ENCODE measurements at places on chromosomes 2 and 18. TPM values are rescaled to one million over a fixed set of nuclear protein-coding genes. Genes with fewer than 3 reads are reported as not detected.

The TMEM247 gene
- polyA plus RNA-seq: not detected

The CHRNA1 gene
- polyA plus RNA-seq: 0.43 TPM

The VRK2 gene
- polyA plus RNA-seq: 21.8 TPM

The LDLRAD4 gene
- 8.1 TPM for polyA plus RNA-seq

The OTOF gene
- polyA plus RNA-seq: 1.7 TPM

The NETO1 gene
- not detected for polyA plus RNA-seq

The ATP6V1C2 gene
- polyA plus RNA-seq: 0.24 TPM

The ZFP36L2 gene
- polyA plus RNA-seq: 737 TPM

The RBFA gene
- 10.0 TPM for polyA plus RNA-seq

The NEURL3 gene
- polyA plus RNA-seq: not detected

The PCGF1 gene
- 17.2 TPM for polyA plus RNA-seq

The BCL2L11 gene
- 13.8 TPM for polyA plus RNA-seq

The TFCP2L1 gene
- polyA plus RNA-seq: 0.45 TPM

The TMEM182 gene
- 4.8 TPM for polyA plus RNA-seq

The STK39 gene
- 11.2 TPM for polyA plus RNA-seq

The NT5DC4 gene
- polyA plus RNA-seq: not detected

The CRYBA2 gene
- polyA plus RNA-seq: not detected

The GLI2 gene
- not detected for polyA plus RNA-seq

The SLC5A7 gene
- polyA plus RNA-seq: not detected

All from CD8-positive, alpha-beta memory T cell (primary cell).